ENCODE measurements at places on chromosomes 7 and 10.

DNA sequence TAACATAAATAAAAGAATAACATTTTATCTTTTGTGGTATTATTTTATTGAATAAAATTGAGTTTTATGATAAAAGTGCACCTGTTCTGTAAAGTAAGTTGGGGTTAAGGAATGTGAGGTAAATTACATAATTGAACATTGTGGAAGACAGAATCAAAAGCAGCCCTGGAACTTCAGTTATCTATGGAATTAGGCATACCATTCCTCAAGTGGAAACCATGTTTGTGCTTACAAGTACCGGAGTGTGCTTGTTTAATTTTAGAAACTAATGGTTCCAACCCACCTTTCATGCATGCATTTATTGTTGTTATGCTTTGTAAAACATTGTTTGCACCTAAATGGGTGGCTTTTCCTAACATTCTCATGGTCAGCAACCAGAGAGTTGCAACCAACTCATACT is 28.0 kb downstream of the RBM17 start:
- DNase-seq = no peak

DNA sequence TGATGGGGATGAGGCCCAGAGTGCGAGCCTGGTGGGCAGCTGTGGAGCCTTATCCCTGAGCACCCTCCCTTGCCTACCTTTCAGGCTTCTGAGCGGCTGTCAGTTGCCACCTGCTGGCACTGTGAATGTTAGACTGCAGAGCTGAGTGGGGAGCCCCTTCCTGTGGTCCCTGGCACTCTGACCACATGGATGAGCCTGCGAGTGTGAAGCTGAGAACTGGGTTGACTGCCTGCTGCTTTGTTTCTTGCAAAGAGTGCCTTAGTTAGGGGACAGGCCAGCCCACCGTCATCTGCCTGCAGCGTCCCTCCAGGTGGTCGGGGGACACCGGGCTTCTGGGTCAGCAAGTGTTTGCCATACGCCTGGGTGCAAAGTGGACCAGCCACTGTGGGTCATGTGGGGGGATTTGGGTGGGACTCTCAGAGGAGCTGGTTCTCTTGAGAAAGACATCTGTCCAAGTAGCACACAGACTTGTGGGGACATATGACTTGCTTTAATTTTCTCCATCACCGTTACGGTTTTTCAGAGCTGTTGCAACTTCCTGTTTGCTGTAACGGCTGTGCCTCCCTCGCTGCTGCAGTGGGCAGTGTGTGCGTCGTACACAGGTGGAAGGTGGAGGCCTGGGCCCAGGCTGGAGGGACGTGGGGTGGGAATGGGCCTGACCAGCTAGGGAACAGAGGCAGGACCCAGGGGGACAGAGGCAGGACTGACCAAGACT is 13.7 kb downstream of the INPP5A start:
- DNase-seq = no peak

DNA sequence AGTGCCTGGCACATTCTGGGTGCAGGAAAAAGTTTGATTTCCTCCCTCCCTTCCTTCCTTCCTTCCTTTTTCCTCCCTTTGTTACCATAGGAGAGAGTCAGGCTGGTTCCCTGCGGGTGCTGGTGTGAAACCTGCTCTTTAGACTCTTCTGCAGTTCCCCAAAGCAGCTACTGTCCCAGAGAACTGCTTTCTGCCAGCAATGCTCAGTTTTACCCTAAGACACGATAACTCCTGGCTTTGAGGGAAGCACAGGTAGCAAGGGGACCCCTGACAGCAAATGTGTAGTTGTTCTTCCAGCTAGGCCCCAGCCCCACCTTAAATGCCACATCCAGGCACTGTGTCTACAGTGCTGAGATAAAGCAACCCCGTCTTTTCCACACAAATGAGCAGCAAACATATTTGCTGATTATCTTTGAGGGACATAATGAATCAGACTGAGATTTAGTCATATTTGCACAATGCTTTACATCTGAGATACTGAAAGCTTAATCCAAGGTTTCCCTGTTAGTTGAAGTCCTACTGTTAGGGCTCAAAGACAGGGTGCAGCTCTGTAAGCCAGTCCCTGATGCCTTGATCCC is 55.5 kb downstream of the MET start:
- DNase-seq = no peak

DNA sequence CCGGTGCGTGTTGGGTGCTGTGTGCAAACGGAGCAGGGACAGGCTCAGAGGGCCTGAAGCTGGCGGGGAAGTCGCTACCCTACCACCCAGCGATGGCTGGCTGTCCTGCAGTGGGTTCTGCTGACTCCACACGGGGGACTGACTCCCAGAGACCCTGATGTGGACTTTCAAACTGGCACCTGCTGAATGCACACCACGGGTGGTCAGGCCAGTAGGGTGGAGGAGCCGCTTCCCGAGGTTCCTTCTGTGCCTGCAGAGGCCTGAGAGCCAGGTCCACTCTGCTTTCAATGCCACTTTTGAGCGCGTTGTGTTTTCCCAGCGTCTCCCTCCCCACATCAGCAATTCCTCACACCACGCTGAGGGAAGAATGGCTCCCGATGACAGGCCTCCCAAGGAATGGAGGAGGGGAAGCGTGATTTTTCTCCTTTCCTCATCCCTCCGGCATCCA is 135.3 kb downstream of the ADARB2 start:
- DNase-seq = no peak

DNA sequence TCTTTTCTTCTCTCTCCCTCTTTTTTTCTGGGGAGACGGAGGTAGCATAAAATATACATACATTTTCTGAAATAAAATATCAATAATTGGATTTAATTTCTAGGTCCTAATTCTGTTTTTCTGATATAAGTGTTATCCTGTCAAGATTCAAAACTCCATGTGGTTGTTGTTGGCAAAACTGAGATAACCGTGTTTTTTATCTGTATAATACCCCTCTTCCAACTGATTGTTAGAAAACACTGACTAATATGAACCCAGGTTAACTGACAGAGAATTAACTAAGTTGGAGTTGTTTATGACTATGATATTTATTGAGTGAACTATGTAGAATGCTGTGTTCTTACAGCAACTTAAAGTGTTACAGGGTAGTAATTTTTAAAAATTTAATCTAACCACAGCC is 236.5 kb upstream of the KAT6B start:
- no peak for DNase-seq

DNA sequence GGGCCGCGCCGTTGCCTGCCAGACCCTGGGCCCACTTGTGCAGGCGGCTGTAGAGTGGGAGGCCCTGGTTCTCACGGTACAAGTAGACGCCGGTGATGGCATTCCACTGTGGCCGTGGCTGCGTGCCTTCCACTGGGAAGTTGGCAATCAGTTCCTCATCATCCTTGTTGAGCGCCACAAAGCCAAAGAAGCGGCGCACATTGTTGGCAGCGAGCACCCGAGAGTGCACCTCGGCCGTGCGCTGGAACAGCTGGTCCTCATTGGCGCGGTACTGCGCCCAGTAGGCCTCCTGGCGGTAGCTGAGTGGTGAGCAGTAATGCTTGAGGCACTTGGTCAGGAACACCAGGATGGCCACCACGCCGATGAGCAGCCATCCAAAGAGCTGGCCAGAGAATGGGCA is 5.0 kb downstream of the CALHM2 start:
- no peak for DNase-seq

DNA sequence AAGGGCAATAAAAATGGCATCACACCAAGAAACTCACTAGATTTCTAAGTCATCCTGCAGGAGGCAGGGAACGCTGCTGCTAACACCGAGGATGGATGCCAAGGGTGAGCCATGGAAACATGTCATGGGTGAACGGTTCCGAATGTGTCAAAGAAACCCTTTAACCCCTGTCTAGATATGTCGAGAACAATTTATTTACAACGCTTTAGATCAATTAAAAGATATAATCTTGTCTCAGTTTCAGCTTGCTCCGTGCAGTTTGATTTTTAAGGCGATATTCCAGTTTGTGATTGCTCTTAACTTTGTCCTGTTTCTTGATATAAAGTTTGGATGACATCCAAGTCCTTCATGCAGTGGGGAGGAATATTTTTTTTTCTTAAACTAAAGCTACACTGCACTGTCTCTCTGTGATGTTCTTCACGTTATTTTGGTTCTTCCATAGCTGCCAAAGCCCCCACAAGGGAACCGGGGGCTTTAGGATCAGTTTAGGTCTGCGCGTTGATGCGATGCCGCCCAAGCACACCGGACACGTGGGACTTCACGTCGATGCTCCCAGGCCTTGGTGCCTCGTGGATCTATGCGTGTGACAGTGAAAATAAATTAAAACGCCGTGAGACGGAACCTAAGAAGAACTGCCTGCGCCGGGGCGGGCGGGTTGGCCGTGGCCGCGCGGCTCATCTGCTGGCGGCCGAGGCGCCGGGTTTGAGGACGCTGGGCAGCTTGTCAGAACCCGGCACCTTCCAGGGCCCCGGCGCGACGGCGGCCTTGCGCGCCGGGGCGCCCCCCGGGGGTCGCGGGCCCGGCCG is 220.3 kb downstream of the PHTF2 start:
- DNase-seq = peak; percentile 17

- DNase-seq = no peak
Observed at GRCh38 chr7:116772926-116773749, 89.2 kb upstream of the CAPZA2 start.

GRCh38 chr7:47301657-47302295 is 280.1 kb downstream of the TNS3 start:
- DNase-seq = no peak

DNA sequence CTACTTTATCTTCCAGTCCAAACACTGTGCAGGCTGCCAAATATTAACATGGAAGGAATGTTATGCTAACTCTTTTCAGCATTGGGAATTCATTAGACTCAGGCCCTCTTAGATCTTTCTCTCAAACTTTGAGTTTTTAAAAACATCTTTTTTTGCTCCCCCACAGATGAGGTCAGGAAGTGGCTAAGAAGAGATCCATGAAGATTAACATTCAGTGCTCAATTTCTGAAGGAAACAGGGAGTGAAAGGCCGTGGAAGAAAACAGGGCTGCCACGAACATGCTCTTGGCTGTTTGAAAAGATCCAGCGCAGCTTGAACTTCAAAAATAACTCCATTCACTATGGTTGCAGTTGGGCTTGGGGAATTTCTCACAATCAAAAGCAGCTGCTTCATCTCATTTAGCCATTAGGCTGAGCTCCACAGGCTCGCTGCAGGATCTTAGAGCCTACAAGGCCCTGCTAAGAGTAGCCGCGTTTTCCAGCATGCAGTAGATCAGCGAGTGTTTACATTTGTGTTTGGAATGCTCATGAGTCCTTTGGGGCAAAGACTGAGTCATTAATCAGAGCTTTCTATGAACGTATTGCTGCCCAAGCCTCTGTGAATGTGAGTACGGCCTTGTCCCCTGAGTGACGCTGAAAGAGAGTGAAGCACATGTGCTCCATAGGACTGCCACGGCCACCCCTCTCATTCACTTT is 41.2 kb upstream of the TNS3 start:
- no peak for DNase-seq

DNA sequence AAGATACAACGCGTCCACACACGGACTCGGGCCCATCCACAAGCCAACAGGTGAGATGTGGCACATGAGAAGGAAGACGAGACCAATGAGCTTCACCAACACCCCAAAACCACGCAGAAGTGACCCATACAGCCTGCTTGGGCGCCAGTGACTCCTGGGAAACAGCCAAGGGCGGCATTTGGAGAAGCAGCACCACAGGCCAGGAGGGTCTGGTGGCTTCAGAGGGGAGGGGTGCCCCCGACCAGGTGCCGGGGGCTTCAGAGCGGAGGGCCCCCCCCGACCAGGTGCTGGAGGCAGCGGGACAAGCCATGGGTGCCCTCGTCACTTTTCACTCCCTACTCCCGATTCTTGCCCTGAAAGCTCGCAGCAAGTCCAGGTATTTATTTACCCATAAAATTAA is 140.1 kb downstream of the DIP2C start:
- no peak for DNase-seq

DNA sequence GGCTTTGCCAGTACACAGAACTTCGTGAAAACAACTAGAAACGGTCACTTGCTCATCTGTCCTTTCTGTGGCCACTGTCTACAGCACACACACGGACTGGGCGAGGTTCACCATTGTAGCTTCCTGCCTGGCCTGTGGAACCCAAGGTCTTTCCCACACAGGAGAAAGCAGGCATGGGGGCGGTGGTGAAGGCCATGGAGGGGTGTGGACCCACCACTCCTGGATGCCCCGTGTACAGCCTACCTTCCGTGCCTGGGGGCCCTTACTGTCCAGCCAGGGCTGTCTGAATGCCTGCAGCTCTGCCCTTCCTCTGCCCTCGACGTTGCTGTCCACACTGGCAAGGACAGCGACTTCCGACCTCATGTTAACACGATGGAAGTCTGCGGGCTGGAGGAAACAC is 108.8 kb downstream of the PRPF18 start:
- DNase-seq = no peak

DNA sequence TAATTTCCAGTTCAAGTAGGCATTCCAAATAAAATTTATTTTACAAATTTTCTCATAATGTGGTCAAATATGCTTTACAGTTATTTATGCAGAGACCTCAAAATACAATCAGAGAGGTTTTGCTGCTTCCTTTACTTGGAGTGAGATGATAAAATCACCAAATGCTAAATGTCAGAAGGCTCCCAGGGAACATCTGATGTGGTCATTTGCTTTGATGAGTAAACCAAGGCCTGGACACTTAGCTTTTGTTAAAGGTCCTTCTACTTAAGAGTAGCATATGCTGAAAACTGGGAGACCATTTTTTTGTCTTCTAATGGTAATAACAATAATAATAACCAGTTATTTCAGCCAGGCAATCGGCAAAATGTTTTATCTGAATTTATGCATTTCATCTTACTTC is 60.6 kb upstream of the AKR1E2 start:
- no peak for DNase-seq

GRCh38 chr7:148849393-148850098 is 34.5 kb downstream of the EZH2 start:
- no peak for DNase-seq

DNA sequence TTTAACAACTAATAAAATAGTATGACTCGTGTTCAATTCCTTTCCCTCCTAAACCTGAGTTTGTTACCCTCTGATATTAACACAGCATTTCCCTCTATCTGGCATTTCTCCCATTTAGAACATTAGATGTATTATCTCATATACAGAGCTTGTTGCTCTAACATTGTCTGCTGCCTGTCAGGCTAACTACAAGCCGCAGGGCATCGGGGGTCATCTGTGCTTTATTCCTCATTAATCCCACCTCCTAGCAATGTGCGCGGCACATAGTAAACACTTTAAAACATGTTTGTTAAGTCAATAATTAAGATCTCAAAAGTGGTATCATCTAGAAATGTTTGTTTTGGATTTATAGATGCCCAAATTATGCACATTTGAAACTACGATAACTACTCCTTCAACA is 52.9 kb upstream of the NEBL start:
- no peak for DNase-seq

GRCh38 chr10:78349165-78349516 is 315.5 kb downstream of the RPS24 start:
- no peak for DNase-seq

Measured in nephron progenitor cell (in vitro differentiated cells).